CD8-positive, alpha-beta memory T cell (primary cell): ENCODE measurements at places on chromosomes 16 and 17. TPM values are rescaled to one million over a fixed set of nuclear protein-coding genes. Genes with fewer than 3 reads are reported as not detected.

The TBC1D3C gene
- total RNA-seq: 1.6 TPM

The MPV17L gene
- 0.18 TPM for total RNA-seq

The LGALS9B gene
- not detected for total RNA-seq

The AOC2 gene
- total RNA-seq: 2.4 TPM

The LRRC46 gene
- 0.83 TPM for total RNA-seq

The MMP25 gene
- 1.5 TPM for total RNA-seq

The KRT32 gene
- not detected for total RNA-seq

The COG8 gene
- 38.1 TPM for total RNA-seq

The CMTM2 gene
- 0.24 TPM for total RNA-seq

The PNMT gene
- not detected for total RNA-seq

The DCXR gene
- 127 TPM for total RNA-seq

The TOM1L1 gene
- total RNA-seq: not detected

The PHOSPHO1 gene
- total RNA-seq: not detected

The CRAMP1 gene
- 24.3 TPM for total RNA-seq

The UMOD gene
- total RNA-seq: not detected

The RUNDC3A gene
- total RNA-seq: not detected

The TVP23A gene
- total RNA-seq: not detected
